ENCODE measurements at places on chromosomes 12 and 14. TPM values are rescaled to one million over a fixed set of nuclear protein-coding genes. Genes with fewer than 3 reads are reported as not detected.

MUCL1 gene
- polyA plus RNA-seq: not detected

RTRAF gene
- polyA plus RNA-seq: 205 TPM

SMCO2 gene
- polyA plus RNA-seq: 1.4 TPM

GRCh38 chr14:68653108-68653507, 139.8 kb downstream of the ZFP36L1 start:
- H3K27ac ChIP-seq: peak overlapping the region; percentile 60
- no peak for DNase-seq
- H3K36me3 ChIP-seq: no peaks in the 10 kb centered on the region
- H3K4me3 ChIP-seq: no peak overlapping the region
- H3K4me1 ChIP-seq: peaks cover 51% of the 10 kb centered on the region

DNA sequence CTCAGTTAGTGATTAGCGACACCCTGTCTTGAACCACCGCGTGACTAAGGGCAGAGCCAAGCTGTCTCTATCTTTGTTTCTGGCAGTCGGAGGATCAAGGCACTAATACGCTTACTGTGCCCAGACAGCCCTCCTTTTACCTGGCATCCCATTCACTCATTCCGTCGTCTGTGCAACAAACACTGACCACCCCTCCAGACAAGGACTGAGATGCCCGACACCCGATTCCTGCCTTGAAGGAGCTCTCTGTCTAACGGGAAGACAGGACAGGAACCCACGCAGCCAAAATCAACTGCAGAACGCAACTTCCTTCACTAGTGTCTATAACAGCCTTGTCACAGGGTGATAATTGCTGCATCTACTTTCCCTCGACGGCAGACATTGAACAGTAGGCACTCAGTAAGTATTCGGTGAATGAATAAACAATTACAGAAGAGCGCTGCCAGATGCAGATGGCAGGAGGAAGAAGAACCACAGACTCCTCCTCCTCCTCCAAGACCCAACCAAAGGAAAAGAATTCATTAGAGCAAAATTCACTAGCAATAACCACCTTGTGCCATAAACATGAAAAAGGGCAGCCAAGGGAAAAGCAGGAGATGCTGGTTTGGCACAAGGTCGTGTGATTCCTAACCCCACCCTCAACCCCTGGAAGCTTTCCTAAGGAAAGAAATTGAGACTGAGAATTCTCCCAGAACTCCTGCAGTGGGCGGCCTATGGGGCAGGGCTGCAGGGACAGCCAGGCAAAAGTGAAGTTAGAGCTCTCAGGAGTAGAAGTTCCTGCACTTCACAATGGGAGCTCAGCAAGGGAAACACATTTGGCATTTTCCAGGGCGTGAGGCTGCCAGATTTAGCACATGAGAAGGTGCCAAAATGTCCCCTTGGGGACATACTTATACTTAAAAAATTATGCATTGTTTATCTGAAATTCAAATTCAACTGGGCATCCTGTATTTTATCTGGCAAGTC, 186.6 kb upstream of the DIO3 start:
- H3K27me3 ChIP-seq: no peaks in the 10 kb centered on the region
- no peak overlapping the region for H3K27ac ChIP-seq
- no peaks in the 10 kb centered on the region for H3K36me3 ChIP-seq
- H3K4me3 ChIP-seq: no peak overlapping the region
- no peak for DNase-seq

- H3K4me1 ChIP-seq: peaks cover 19% of the 10 kb centered on the region
- DNase-seq: no peak
- H3K27me3 ChIP-seq: peaks cover 18% of the 10 kb centered on the region
- no peak overlapping the region for H3K4me3 ChIP-seq
Observed at GRCh38 chr12:57465747-57466505, 6.3 kb downstream of the GLI1 start.

DNA sequence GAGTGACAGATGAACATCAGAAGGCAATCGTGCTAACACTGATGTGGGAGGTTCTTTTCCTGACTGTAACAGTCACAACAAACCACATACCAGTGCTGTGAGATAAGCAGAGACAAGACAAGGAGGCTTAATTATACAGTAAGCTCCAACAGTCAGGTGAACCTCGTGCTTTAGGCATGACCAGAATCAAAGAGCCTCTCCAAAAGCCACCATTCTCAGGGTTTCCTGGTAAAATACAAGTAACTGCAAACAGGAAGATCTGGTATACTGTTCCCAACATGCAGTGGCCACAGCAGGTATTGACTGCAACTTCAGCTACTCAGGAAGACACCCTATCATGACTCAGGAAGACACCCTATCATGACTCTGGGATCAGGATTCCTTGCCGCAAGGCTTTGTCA, 47.3 kb upstream of the GTF2A1 start:
- no peak overlapping the region for H3K27ac ChIP-seq
- peaks cover 4% of the 10 kb centered on the region for H3K36me3 ChIP-seq
- no peak overlapping the region for H3K4me3 ChIP-seq
- H3K27me3 ChIP-seq: no peaks in the 10 kb centered on the region
- peaks cover 8% of the 10 kb centered on the region for H3K4me1 ChIP-seq

- no peak overlapping the region for H3K27ac ChIP-seq
- H3K36me3 ChIP-seq: no peaks in the 10 kb centered on the region
- no peak overlapping the region for H3K4me3 ChIP-seq
- no peak for DNase-seq
Observed at GRCh38 chr14:103854822-103855733, 7.7 kb upstream of the PPP1R13B start.

DNA sequence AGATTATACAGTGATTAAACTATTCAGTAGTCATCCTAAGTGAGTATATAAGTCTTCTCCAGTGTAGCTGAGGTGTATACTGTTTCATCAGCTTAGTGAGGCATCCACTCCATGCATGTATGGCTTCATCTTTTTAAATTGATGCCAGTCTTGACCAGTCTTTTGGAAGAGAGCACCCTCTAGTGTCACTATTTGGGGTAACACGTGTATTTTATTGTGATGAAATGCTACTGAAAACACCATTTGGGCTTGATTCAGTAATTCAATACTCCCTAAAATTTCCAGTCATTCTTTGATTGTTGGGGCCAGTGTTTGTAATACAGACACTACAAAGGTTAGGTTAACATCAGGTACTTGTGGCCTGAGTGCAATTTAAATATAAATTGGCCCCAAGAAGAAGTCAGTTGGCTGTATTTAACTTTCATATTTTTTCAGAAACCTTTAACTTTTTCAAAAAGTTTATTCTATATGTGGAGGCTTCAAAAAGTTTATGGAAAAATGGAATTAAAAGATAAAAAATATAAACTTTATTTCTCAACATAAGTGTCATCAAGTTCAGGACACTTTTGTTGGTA, 35.3 kb downstream of the MIPOL1 start:
- no peaks in the 10 kb centered on the region for H3K27me3 ChIP-seq
- no peak overlapping the region for H3K27ac ChIP-seq
- no peaks in the 10 kb centered on the region for H3K4me1 ChIP-seq
- no peak overlapping the region for H3K4me3 ChIP-seq
- no peaks in the 10 kb centered on the region for H3K36me3 ChIP-seq
- peak; percentile 9 for DNase-seq
